ENCODE measurements at places on chromosomes 13 and 19.

DNA sequence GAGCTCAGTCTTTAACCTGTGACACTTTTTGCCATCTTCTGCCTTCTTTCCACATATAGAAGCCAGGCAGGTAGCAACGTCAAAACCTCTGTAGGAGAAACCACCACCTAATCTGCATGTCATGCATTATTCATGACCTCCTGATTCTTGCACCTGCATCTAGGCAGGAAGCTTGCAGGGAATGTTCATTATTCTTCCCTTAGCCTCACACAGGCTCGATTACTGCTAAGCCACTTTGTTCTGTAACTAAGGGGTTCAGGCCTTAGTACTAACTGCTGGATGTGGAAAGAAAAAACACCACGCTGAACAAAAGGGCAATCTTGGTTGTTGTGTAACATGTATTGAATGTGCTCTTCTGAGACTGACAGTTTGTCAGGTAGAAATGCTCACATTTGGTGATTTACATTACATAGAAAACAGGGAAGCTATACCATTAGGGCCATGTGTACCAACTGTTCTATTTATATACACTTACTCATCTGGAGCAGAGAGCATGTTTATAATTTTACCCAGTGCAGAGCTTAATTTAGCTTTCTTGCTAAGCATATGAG lies 366.9 kb downstream of the KLF12 start:
- peak overlapping the region; percentile 43 for H3K27ac ChIP-seq
- DNase-seq = peak; percentile 58
- H3K27me3 ChIP-seq = no peaks in the 10 kb centered on the region
- no peaks in the 10 kb centered on the region for H3K36me3 ChIP-seq

- H3K4me1 ChIP-seq = peaks cover 36% of the 10 kb centered on the region
- no peak overlapping the region for H3K27ac ChIP-seq
- peak; percentile 74 for DNase-seq
- peaks cover 4% of the 10 kb centered on the region for H3K36me3 ChIP-seq
These were observed 3.3 kb downstream of the LYL1 start for GRCh38 chr19:13099073-13099999.

- H3K27me3 ChIP-seq = no peaks in the 10 kb centered on the region
- H3K4me1 ChIP-seq = peaks cover 10% of the 10 kb centered on the region
- peaks cover 21% of the 10 kb centered on the region for H3K36me3 ChIP-seq
- no peak overlapping the region for H3K4me3 ChIP-seq
These were observed 27.2 kb upstream of the POU4F1 start for GRCh38 chr13:78630511-78630910.

GRCh38 chr13:34020388-34020787 lies 202.4 kb downstream of the RFC3 start:
- H3K27ac ChIP-seq = peak overlapping the region; percentile 78
- DNase-seq = no peak
- H3K27me3 ChIP-seq = no peaks in the 10 kb centered on the region
- H3K36me3 ChIP-seq = no peaks in the 10 kb centered on the region
